Activated CD8-positive, alpha-beta memory T cell treated with anti-CD3 and anti-CD28 coated beads, Interleukin-2, amount 10 ng/mL, durations not matched to agents 7 days and 5 days (primary cell): ENCODE measurements at places on chromosomes 5 and 9.

DNA sequence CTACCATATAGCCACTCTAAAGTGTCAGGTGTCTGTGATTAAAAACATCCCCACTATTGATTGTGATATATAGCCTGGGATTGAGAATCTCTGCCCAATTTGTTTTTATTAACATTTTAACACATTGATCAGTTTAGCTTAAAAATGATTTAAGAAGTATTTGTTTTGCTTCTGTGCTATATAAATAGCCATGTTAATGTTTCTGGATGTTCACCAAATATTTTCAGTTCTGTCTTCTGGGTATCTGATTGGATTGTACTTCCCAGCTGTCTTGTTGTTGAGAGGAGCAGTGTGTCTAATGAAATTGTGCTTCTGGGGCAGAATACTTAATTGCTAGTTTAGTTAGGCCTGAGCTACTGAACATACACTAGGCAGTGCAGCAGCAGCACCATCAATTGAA is 126.6 kb upstream of the TUSC1 start:
- no peak for DNase-seq

DNA sequence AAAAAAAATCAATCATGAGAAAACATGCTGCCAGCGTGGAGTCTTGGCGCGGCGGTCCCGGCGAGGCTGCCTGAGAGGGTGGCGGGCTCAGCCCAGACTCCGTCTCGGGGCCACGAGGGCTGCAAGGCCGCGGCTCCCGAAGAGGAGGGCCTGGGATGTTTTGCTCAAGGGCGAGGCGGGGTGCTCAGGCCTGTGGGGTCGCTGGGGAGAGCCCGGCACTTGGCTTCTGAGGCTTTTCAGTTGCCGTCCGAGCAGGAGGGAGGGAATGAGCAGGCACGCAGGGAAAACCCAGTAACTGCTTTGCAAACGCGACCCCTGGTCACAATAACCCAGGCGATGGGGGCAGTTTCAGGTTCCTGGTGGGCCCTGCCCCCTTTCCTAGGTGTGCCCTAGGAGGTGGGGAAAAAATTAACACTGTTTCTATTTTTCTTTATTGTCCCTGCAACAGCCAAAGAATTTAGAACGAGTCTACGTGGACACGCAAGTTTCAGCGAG is 3.2 kb upstream of the IRX2 start:
- no peak for DNase-seq

DNA sequence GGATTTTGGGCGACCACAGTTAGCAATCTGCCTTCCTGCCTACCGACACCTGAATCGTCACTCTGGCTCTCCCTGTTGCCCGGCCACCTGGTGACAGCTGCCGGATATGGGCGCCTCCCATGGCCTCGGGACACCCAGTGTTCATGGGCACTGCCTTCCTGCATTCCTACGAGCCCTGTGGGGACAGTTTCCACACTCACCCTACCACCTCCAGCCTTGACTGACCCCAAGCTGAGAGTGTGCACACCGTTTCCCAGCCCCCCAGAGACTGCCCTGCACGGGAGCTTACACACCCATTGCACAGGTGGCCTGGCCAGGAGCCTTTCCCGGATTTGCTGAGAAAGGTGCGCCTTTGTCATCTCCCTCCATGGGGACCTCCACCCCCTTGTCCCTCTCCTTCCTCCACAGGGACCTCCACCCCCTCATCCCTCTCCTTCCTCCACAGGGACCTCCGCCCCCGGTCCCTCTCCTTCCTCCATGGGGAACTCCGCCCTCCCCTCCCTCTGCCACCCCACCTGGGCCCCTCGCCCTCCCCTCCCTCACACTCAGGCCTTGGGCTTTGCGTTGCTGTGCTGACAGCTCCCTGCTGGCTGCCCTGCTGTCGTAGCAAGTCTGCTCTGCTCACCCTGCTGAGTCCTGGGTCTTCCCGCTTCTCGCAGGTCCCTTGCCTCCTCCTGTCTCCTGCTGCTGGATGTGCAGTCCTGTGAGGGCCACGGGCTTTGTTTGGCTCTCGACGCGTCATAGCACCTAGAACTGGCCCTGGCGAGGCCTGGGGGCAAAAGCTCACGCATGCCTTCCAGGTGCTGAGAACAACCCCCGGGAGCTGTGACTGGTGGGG is 48.4 kb downstream of the MRPL36 start:
- peak; percentile 30 for DNase-seq

DNA sequence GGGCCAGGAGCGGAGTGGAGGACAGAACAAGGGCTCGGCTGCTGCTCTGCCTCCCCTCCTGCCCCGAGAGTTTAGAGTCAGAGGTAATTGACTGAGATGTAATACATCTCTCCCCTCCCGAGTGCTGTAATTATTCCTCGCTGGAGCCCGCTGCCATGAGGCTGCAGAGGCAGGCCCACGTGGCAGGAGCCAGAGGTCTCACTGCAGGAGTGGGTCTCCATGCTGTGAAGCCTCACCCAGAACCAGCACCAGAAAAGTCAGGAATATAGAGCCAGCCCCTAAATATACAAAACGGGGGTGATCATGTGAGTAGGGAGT is 2.5 kb downstream of the FAM163B start:
- no peak for DNase-seq

DNA sequence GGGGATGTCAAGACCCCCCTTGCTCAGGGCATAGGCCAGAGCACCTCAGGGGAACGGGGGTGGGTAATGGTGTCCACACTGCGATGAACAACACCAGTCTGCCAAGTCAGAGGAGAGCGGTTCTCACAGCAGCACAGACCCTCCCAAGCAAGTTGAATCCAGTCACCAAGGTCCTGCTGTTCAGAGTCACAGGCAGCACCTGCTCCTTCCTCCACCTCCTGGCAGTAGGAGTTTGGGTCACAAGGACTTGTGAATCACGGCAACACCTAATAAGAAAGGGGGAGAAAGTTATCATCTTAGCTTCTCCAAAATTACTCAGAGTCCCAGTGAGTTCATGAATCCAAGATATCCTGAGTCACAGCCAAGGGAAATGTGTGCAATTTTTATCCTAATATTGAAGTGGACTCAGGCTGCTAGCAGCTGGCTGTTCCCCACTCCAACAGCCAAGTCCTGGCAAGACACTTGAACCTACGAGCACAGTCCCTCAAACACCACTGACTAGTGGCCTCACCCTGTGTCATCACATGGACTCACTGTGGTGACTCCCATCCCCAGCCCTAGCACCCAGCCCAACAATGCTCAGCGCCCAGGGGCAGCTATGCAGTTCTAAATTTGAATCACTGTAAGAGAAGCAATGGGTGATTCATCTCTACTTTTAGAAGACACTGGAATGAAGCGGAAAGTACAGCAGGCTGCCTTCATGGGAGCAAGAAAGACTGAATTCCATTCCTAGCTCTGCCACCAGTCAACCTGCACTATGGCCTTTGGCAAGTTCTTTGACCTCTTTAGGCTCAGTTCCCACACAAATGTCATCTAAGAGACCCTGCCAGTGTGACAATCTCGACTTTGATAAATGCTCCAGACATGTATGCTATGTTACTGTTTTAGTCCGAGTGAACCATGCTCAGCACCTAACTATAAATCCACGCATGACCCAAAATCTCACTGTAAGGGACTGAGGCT is 113.7 kb downstream of the KLHL3 start:
- peak; percentile 19 for DNase-seq

GRCh38 chr5:133317558-133317957 is 265.7 kb downstream of the HSPA4 start:
- no peak for DNase-seq

- DNase-seq = no peak
Observed at GRCh38 chr9:83538172-83538889, at the start of gene FRMD3. Gene FRMD3 (minus strand): TSS chr9:83538401. CDS start chr9:83538231, 170 bp downstream.

DNA sequence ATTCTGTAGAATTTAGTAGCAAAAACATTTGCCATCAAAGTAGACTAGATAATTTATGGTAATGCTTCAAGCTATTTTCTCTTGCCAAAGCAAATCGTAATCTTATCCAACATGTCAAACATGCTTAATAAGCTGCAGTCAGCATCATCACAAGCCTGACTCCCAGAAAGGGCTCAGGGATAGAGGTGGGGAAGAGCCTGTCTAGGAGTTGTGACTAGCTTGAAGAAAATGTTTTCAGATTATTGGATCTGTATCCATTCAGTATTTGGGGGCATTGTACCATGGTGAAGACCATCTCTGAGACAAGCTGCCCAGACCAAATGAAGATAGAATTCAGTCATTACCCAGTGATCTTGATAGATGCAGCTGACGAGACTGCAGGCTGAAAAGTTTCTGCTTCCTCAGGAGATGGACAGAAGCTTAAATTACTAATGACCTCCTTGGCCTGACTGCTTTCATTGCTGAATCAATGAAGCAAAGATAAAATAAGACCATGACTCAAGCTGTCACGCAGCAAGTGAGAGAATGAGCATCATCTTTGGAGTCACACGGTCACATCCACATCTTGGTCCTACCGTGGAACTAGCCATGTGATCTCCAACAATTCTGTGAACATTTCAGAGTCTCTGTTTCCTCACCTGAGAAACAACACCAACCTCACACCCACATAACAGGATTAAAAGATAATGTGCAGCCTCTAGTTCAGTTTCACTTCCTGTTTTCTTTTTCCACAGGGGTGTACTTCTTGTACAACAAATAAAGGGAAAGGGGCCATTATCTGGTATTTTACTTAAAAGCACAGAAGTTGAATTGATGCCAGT is 9.4 kb downstream of the ERAP2 start:
- DNase-seq = peak; percentile 61

- DNase-seq = no peak
Observed at GRCh38 chr9:70123695-70124094, 80.0 kb downstream of the MAMDC2 start.

GRCh38 chr5:2908086-2908485 is 156.6 kb upstream of the IRX2 start:
- no peak for DNase-seq

DNA sequence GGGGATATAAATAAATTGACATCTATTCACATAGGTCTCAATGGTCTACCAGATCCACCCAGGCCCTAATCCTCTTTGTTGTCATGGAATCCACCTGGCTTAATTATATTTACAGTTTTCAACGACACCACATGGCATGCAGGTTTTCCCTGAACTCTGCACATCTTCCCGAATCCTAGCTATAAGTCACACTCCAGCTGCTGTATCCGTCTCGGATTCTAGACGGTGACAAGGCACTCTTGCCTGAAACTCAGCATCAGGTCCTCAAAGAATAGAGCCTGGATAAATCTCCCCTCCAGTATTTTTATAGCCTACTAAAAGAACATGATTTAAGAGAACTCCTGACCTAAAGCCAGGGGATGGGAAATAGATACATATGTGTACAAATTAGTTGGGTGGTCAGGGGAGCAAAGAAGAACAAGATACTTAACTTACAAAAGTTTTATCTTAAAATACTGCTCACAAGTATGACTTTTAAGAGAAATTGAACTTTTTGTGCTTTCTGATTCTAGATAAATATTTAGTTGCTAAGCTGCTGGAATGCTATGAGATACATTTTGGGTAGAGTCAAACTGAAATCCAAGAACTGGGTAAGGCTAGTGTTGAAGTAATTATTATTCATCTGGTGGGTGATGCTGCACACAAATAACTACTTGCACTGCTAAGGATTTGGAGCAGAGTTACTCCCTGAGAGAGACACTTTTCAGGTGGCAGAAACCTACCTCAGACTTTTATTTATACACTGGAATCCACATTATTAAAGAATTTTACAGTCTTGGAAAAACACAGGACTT is 187.3 kb downstream of the EFNA5 start:
- DNase-seq = no peak

GRCh38 chr5:157187046-157187754 is 6.6 kb downstream of the ITK start:
- DNase-seq = no peak

DNA sequence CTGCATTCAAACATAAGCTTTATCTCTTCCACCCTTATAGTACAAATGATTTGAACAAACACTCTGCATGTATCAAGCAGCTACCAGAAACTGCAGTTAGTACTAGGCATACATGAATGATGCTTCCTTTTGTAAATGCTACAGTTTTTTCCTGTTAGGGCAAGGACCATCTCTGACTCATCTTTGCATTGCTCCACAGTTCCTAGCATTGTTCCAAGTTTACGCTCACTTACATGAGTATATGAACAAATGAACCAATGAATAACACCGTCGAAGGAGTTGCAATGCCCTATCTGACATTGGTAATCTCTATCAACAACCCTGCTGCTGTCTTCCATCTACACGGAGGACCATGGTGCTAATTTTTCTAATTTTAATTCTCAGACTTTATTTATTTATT is 2.1 kb upstream of the ALDH7A1 start:
- DNase-seq = peak; percentile 7

DNA sequence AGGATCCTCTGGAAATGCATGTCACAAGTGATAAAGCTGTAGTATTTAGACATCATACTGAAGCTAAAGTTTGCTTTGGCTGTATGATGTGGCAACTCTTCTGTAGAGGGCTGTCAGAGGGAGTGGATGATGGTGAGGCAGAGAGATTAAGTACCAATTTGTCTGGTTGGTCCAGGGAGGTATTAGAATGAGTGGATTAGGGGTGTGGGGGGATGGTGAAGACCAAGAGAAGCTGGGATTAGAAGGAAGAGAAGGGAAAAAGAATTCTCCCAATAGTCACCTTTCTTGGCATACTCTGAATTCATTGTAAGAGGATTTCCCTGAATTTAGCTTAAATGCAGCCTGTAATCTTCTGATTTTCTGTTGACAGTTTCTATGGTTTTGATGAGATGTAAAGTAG is 3.6 kb downstream of the PCDHAC2 start:
- no peak for DNase-seq

GRCh38 chr5:164002214-164002613 is 496.8 kb downstream of the MAT2B start:
- DNase-seq = no peak

DNA sequence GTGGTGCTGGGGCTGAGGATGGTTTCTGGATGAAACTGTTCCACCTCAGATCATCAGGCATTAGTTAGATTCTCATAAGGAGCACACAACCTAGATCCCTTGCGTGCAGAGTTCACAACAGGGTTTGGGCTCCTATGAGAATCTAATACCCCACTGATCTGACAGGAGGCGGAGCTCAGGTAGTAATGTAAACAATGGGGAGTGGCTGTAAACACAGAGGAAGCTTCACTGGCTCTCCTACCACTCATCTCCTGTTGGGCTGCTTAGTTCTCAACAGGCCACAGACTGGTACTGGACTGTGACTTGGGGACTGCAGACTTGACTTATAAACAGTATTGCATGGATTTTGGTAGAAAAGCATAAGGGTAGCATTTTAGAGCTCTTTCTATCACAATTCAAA is 870.7 kb upstream of the CDH10 start:
- DNase-seq = no peak

- no peak for DNase-seq
Observed at GRCh38 chr5:76528547-76529331, 94.5 kb downstream of the F2RL2 start.

- no peak for DNase-seq
Observed at GRCh38 chr5:115459855-115460341, 84.7 kb downstream of the FEM1C start.

DNA sequence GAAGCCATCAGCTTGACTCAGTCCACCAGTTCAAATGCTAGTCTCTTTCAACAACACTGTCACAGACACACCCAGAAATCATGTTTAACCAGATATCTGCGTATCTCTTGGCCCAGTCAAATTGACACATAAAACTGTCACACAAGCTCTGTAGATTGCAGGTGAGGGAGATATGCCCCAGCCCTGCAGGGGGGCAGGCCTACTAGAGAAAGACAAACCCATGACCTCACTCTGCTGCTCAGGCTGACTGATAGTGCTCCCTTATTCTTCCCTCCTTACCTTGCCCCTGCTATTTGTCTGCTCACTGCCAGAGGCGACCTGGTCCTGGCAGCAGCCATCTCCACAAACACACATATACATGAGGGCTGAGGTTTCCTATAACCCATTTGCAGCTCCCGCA is 351.3 kb downstream of the DRD1 start:
- no peak for DNase-seq
